Skeletal muscle cell (primary cell): ENCODE measurements at places on chromosomes 2 and 18.

DNA sequence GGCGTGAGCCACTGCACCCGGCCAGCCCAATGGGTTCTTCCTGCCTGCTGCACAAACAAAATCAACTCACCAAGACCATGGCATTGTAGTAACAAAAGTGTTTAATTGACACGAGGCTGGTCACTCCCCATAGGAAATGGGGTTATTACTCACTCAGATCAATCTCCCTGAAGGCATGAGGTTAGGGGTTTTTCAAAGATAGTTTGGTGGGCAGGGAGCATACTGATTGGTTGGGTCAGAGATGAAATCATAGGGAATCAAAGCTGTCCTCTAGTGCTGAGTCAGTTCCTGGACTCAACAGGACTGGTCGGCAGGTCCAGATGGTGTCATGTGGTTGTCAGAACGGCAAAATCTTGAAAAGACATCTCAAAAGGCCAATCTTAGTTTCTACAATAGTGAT is 122.1 kb downstream of the TMEM17 start:
- DNase-seq, result no peak

DNA sequence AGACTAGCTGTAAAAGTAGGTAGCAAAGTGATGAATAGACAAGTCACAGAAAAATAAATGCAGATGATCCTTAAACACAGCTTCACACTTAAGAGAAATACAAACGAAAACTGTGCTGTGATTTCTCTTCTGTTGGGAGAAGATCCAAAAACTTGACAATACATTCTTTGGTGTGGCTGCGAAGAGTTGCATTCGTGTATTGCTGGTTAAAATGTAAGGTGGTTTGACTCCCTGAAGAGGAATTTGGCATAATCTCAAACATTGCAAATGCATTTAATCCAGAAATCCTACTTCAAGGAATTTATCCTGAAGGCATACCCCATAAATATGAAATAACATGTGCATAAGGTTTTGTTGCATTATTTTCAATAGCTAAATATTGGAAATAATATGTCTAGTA is 7.1 kb downstream of the CCNYL1 start:
- no peak for DNase-seq

DNA sequence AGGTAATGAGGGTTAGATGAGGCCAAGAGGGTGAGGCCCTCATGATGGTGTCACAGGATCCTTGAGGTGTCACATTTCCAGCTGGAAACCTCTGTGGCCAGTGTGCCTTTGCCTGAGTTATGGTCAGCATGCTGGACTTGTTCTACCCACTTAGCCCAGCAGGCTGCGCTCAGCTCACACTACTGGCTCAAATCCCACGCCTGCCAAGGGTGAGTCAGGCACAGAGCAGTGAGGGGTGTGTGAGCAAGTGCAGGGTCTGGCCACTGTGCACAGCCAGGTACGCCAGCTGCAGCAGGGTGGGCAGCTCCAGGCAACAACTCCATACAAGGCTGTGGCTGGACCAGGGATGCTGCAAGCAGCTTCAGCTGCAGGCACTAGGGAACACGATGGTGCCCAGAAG is 616.6 kb upstream of the FSHR start:
- DNase-seq, result no peak

DNA sequence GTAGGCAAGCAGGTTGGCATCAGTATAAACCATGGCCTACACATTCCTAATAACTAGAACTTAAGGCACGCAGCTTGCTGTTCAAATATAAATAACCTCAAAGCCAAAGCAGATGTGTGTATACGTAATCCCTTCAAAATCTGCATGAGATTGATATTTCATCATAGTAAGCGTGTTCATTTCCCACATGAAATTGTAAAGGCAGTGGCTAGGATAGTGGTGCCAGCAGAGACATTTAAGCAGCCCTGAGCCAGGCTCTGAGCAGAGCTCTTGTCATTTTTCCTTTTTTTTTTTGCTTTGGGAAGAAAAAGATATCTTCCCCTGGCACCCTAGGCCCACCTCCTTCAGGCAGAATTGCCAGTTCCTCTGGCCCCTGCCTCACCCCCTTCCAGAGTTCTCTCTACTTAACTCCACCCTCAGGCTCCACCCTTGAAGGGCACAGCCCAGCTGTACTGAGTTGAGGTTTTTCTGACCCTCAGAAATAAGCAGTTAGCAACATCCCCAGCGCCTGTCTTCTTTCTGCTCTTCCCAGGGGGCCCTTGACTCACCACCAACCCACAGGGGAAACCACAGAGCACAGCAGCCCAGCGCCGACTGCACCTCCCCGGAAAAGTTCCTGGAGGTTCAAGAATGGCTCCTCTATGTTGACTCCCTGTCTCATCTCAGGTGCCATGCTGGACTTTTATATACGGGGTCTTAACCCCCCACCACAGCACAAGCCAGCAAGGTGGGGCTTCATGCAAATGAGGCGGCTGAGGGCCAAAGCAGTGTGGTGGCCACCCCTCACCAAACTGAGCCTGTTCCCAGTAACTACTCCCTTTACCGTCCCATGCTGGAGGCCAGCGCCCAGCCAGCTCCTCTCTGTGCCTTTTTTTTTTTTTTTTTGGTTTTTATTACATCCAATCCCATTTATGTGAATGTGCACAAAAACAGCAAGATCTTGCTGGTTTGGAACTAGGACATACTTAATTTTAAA is 84.7 kb downstream of the EHD3 start:
- DNase-seq, result no peak

DNA sequence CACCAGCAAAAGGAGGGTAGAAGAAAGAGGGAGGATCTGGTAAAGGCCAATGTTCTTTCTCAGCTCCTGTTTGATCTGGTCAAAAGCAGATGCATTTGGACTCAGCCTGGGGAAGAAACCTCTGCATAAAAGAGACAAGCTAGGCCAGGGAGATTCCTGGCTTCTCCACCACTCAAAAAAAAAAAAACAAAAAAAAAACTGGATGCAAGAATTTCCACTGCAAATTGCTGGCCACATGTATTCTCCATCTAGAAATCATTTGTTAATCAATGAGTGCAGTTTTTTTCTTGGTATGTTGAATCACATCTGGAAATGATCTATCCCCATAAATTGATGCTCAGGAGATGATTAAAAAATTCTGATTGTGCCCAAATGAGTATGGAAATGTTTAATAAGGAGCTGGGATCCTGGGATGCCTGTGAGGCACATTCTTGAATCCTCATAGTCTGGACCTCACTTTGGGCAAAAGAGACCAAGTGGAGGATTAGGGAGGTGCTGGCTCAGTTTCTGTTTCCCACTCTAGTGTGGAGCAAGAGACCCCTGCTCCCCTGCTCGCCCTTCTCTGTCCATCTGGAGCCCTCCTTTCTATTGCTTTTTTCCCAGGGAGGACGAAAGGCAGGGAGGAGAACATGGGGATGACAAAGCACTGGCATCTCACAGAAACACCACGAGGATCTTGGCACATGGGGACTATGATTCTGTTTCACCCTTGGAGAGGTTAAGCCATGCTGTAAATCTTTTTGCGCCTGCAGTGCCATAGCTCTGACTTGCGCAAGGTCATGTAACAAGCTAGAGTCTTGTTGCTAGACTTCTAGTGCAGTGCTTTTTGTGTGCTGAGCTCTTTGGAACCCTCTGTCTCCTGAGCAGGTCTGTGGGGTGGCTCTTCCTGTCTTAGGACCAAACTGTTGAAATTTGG is 57.6 kb downstream of the APOB start:
- no peak for DNase-seq

DNA sequence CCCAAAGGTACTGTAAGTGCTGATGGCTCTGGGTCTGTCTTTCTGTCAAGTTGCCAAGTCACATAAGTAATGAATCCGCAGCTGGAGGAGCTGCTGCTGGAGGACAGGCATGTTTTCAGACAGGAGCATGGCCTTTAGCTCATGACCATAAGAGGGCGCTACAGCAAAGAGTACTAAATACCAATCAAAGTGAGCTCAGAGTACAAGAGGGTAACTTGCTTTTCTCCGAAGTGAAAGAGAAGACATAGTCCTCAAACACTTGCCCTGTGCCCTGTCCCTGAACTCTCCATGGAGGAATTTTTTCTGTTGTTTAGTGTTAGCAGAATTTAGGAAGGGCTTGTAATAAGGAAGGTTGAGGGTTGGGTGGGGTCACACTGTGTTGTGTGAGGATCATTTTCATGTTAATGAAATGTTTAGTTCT is 58.0 kb upstream of the EML6 start:
- no peak for DNase-seq

- DNase-seq, result no peak
Observed at GRCh38 chr18:57855551-57855950, 52.4 kb upstream of the ATP8B1 start.

- DNase-seq, result no peak
Observed at GRCh38 chr2:14344355-14344754, 288.2 kb upstream of the LRATD1 start.
